ENCODE measurements at places on chromosomes 12 and 14. TPM values are rescaled to one million over a fixed set of nuclear protein-coding genes. Genes with fewer than 3 reads are reported as not detected.

Gene GPR132
- 34.2 TPM for total RNA-seq

Gene TAS2R50
- not detected for total RNA-seq

Gene VPS33A
- total RNA-seq, result 24.2 TPM

Gene SLC2A13
- total RNA-seq, result 3.4 TPM

Gene ABCC9
- total RNA-seq, result not detected

Gene SERPINA1
- total RNA-seq, result 24.5 TPM

Gene GLI1
- total RNA-seq, result 0.07 TPM

Gene RNASE2
- total RNA-seq, result not detected

Gene ACSS3
- not detected for total RNA-seq
